ENCODE measurements at places on chromosomes 7 and 10.

DNA sequence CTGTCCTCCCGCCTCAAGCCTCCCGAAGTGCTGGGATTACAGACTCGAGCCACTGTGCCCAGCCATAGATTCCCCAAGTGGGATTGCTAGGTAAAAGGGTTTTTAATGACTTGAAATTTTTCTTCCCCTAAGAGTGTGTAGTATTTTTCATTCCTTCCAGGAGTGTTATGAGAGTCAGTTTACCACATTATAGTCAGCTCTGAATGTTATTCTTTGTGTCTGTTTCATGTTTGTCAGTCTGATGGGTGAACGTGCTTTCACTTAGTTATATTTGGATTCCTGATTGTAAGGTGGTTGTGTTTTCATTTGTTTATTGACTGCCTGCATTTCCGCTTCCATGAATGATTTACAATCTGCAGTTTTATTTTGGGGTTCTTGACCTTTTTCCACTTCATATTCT is 6.3 kb downstream of the ZNF212 start:
- DNase-seq, result no peak

GRCh38 chr10:78847485-78847884 is 221.3 kb upstream of the ZMIZ1 start:
- no peak for DNase-seq

- DNase-seq, result no peak
Measured at GRCh38 chr7:78267141-78267540, 468.6 kb downstream of the PHTF2 start.

DNA sequence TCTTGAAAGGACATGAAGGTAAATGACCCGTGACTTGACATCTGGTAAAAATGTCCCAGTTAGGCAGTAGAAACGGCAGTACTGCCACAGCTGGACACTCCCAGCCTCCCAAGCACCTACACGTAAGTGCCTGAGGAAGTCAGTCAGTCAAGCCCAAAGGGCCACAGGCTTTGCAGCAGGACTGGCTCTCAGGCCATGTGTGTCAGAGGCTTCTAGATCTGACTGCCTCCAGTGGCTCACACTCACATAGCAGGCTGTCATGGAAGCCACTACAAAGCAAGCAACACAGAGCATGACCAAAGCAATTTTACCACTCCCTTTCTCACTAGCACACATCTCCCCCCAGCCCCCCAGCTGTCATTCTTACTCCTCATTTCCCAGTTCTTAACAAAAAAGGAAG is 17.8 kb upstream of the CCNJ start:
- DNase-seq, result no peak

DNA sequence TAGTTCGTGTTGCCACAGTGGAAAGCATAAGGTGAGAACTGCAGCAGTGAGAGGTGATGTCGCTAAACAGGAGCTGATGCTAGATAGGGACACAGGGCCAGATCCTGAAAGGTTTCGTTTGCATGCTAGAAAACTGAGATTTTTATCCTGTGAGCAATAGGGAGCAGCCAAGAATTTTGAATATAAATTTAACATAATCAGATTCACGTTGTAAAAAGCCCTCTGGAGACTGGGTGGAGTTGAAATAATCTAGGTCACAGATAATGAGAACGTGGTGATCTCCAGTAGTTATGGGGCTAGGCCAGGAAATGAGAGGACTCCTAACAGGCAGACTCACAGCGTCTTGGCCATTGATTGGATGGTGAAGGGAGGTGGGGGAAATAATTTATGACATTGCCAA is 92.1 kb upstream of the IMMP2L start:
- DNase-seq, result no peak

GRCh38 chr7:80319461-80319860 is 184.8 kb downstream of the GNAI1 start:
- DNase-seq, result no peak

- DNase-seq, result no peak
Measured at GRCh38 chr10:101301111-101301731, 52.7 kb upstream of the BTRC start.

GRCh38 chr10:80253266-80253962 is 36.0 kb downstream of the MAT1A start:
- DNase-seq, result no peak

DNA sequence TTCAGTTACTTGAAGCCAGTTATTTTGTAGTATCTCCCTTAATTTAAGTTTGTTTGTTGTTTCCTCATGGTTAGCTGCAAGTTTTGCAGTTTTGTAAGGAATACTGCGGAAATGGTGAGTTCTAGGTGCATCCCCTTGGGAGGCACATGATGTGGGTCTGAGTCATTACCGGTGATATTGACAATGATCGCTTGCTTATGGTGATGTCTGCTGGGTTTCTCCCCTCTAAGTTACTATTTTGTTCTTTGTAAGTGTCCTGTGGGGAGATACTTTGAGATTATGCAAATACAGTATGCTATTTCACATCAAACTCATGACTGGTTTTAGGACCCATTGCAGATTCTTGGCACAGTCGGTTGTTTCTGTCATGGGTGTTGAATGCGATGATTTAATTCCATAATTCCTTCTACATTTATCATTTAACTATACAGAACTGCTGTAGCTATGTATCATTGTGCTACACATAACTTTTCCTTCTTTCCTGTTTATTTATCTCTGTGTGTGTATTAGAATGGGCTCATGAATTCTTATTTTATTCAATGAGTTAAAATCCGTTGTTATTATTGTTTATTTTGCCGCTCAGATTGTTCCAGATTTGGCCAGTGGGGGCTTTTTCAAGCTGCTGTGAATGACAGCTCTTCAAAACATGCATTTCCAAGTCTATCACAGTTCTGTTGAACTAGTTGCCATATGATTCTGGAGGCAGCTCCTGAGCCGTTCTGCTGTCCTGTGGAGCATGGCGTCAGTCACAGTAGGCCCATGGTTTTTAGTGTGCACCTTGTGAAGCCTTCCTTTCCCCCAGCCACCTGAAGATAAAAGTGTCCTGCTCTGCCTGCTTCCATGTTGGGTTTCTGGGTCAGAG is 18.4 kb downstream of the TSPAN14 start:
- DNase-seq, result no peak

- DNase-seq, result no peak
Measured at GRCh38 chr10:29646238-29646902, 11.6 kb upstream of the SVIL start.

GRCh38 chr10:131193923-131194322 is 117.6 kb downstream of the TCERG1L start:
- DNase-seq, result no peak

- DNase-seq, result no peak
Measured at GRCh38 chr10:94645285-94645684, 38.2 kb upstream of the CYP2C18 start.

GRCh38 chr7:25318047-25318446 is 89.8 kb upstream of the NPVF start:
- no peak for DNase-seq

- DNase-seq, result no peak
Measured at GRCh38 chr7:132368246-132368900, 207.9 kb downstream of the PLXNA4 start.

DNA sequence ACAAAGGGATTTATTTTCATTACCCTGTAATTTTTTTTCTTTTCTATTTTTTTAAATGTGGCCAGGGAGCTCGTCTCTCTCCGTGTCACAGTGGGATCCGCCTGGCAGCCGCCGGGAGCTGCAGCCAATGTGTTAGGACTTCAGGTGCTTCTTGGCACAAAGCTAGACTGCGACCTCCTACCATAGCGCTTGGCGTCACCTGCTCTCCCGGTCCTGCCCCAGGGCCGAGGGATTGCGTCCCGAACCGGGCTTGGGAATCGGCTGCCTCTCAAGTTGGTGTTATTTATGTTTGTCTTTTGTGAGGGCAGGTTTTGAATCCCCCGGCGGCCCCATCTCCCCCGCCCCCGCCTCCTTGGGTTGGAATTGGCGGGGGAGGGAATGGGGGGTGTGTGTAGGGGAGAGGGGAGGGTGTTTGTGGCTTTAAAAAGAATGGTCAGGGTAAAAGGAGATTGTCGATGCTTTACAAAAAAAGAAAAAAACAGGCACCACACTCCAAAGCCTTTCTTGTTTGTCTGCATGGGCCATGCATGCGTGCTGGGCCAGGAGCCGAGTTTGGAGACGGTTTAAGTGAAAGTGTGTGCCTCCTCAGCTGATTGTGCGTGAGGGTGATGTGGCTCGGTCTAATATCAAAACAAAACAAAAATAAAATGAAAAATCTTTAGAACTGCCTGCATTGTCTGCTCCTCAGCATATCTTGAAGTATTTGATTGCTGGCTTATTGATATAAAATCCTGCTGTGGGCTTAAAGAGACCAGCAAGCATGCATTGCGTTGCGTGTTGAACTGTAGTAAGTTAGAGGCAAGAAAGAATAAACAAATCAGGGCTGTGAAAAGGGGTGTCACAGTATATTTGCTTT is 1.2 kb downstream of the PPP1R9A start:
- DNase-seq, result no peak

DNA sequence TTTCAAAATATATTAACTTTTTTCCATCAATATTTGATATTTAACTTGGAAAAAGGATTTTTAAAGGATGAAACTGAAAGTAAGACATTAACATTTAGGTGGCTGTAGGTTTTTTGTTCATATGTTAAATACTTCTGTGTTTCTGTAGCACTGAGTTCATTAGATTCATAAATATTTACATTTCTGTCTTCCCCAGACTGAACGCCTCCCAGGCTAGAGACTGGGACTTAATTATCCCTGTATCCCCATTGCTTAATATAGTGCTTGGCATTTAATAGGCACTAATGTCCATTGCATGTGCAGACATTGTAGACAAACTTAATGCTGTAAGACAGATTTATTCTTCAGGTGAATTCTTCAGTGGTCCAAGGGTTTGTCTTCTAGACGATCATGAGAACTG is 7.4 kb downstream of the PTPN12 start:
- no peak for DNase-seq

GRCh38 chr10:79044846-79045245 is 23.9 kb upstream of the ZMIZ1 start:
- no peak for DNase-seq

DNA sequence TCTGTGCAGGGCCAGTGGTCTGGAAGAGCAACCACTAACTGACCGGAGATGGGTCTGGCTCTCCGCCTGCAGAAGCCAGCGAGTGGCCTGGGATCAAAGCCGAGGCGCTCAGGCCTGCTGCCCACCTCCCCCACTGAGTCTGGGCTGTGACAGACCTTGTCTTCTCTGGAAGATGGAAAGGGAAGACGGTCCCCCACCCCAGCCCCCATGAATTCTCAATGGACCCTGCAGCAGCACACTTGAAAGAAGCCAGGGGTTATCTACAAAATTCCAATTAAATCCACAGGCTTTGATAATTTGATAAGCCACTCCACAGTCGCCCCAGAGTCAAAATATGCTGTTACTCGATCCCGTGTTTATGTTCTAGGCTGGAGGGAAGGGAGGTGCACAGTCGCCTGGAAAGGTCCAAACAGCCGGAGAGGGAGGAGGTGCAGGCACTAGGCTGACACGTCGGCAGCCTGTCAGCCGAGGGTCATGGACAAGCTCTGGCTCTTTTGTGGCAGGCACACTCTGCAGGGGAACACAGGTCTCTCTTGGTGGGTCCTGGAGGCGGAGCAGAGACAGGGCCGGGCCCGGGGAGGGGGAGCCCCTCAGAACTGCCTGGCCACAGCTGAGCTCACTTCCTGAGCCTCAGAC is 134.9 kb downstream of the SH3PXD2A start:
- DNase-seq, result no peak

DNA sequence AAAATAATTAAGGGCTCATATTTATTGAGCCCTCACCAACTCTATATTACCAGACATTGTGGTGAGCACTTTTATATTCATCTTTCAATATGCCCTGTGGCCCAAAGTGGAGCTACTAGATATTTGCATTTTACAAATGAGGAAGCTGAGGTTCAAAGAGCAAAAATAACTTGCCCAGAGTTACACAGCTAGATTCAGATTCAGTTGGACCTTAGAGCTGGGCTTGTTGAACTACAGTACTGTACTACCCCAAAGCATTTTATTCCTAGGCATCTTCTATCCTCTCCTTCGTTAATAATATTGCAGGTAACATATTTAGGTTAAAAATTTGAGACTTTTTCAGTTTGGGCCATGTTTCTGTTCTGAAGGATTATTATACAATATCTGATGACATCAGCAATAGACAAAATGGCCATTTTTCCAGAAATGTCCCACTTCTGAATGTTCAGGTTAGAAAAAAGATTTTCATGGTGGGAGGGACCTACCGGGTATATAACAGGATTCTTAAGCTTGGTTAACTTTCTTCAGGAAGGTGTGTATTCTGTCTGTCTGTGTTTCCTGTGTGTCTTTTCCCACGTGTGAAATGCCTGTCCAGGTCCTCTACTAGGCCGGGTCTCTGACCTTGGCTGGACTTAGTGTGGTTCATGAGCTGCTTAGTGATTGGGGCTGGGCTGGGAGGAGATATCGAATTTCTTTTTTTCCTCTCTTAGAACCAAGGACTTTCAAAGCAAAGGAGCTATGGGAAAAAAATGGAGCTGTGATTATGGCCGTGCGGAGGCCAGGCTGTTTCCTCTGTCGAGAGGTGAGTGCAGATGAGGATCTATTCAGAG is 13.6 kb downstream of the PRXL2A start:
- DNase-seq, result no peak

DNA sequence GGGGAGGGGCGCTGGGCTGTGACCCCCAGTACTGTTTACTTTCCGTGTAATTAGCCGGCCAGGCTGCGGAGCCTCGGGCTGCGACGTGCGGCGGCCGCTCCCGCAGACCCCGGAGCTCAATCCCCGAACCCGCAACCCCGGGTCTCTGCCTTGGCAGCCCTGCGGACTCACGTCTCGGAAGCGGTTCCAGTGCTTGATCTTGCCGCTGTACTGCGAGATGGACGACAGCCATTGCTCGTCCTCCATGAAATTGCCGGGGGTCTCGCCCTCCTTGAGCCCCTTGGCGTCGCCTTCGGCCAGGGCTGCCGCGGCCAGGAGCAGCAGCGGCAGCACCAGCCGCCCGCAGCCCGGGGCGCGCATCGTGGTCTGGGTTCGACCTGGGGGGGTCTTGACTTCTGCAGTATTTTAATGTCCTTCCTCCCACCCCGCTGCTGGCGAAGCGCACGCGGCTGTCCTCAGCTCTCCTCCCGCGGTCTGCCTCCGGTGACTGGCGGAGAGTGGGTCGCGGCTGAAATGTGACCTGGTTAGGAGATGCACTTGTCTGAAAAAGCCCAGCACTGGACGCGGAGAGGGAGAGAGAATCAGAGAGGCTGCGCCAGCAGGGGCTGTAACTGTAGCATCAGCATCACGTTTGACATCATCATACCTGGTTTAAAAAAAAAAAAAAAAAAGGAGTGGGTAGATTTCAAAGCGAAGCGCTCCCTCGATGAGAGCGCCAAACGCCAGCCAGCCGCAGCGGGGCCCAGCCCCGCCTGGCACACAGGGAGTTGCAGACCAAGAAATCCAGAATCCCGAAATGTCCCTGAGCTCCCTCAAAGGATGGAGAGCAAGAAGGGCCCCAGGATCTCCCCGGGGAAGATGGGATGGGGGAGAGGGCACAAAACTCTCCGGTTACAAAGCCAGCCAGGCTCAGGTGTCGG is at the start of gene SPOCK2:
TSS of gene SPOCK2 (minus strand) at position 583 of the 920 bp plus-strand sequence. CDS start at position 360, 223 bp downstream.
- DNase-seq, result peak; percentile 38

DNA sequence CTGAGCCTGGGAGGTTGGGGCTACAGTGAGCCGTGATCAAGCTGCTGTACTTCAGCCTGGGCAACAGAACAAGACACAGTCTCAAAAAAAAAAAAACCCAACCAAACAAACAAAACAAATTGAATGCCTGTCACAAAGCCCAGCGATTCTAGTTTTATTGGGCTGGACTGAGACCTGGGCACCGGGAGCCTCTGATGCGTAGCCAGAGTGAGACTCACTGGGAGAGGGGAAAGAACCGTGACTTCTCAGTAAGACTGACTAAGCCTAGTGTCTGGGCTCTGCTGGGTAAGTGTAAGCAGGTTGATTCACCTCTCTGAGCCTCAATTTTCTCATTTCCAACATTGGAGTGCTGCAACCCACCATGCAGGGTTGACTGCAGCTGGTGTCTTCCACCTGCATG is 10.1 kb upstream of the LEP start:
- DNase-seq, result no peak

GRCh38 chr10:17882557-17882956 is 69.2 kb upstream of the SLC39A12 start:
- DNase-seq, result no peak

Data from stimulated activated CD8-positive, alpha-beta memory T cell treated with anti-CD3 and anti-CD28 coated beads, Interleukin-4, amount 100 ng/mL, for 24 hours (primary cell).